Foreskin fibroblast (primary cell): ENCODE measurements at places on chromosomes 6 and 20.
A peak's percentile ranks its signal among the peaks of the same experiment; 100 is the strongest.

GRCh38 chr6:159065091-159065490 is 20.3 kb upstream of the TAGAP start:
- no peak for DNase-seq

- DNase-seq, result no peak
These were observed 80.4 kb downstream of the DACT2 start for GRCh38 chr6:168239044-168239773.

DNA sequence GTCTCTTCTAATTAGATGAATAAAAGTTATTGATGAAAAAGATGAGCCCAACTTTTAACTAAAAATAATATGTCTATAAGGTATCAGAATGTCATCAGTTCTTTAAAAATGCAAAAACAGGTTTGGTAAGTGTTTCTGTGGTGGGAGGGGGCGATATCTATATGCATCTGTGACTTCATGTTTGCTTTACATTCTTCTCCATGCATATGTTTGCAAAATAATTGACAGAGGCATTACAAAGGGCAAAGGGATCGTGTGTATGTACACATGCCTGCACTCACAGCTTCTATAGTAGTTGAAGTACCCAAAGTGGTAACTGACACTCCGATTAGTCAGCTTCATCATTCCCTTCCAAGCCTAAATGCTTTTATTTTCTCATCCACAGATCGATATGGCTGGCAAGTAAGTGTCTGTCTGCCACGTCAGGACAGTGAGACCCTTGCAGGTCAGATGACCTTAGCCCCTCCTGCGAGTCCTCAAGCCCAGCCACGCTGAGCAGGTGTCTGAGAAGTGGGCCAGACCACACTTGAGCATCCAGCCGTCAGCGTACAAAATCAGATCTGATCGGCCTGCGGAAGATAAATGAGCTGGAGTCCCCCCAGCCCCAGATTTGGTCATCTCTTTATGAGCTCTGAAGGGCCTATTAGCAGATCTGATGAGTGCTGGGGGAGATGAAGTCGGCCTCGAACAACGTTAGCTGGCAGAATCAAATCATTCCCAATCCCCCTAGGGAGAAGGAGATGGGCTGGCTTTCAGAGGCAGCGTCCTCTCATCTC is 369.1 kb downstream of the MAFB start:
- no peak for DNase-seq

- peak; percentile 26 for DNase-seq
These were observed 48.8 kb downstream of the LAMA4 start for GRCh38 chr6:112205427-112206109.

- no peak for DNase-seq
These were observed 17.1 kb downstream of the WRNIP1 start for GRCh38 chr6:2782356-2782708.

DNA sequence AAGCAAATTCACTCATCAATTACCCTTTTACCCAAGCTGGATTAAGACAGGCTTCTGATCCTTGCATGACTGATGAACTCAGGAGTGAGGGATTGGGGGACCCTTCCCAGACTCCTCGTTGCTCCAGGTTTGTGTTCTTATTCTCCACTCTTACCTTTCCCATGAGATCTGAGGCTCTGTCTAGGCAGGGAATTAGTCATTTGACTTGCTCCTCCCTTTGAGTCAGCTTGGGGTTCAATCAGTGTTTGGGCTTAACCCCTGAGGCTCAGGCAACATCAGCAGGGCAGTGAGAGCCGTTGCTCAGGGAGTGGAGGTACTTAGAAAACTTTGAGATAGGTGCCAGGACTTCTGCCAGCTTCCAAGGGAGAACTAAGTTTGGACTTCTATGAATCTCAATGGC is 20.7 kb upstream of the TOX2 start:
- DNase-seq, result peak; percentile 30

DNA sequence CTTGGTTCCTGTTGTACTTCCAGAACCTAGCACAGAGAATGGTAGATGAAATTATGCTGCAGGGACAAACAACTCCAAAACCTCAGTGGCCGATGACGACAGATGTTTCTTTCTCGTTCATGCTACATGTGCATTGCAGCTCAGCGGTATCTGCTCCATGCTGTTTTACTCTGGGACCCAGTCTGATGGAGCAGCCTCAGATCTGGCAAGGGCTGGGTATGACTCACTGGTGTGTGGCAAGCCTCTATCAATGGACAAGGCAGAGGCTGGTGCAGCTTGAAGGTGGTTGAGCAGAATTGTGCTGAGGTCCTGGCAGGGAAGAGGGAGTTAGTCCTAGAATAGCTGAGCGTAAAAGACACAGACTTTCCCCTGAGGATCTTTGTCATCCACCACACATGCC is 10.3 kb upstream of the BLCAP start:
- DNase-seq, result peak; percentile 83
